ENCODE measurements at places on chromosomes 4 and X.
A peak's percentile ranks its signal among the peaks of the same experiment; 100 is the strongest.

- DNase-seq: no peak
Measured at GRCh38 chr4:66694739-66695138, 850.6 kb downstream of the CENPC start.

DNA sequence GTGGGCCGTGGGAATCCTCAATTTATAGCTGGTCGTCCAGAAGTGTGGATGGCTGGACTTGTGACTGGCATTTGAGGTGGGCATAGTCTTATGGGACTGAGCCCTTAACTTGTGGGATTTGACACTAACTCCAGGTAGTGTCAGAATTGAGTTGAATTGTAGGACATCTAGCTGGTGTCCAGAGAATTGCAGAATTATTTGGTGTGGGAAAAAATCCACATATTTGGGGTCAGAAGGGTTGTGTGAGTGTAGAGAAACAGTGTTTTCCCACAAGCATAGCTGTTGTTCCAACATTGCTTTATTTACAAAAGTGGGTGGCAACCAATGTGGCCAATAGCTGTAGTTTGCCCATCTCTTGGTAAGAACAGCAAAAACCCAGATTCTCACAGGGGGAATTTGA is 91.3 kb downstream of the MOSPD2 start:
- DNase-seq: no peak

- DNase-seq: no peak
Measured at GRCh38 chrX:132041015-132041414, 17.9 kb downstream of the STK26 start.

DNA sequence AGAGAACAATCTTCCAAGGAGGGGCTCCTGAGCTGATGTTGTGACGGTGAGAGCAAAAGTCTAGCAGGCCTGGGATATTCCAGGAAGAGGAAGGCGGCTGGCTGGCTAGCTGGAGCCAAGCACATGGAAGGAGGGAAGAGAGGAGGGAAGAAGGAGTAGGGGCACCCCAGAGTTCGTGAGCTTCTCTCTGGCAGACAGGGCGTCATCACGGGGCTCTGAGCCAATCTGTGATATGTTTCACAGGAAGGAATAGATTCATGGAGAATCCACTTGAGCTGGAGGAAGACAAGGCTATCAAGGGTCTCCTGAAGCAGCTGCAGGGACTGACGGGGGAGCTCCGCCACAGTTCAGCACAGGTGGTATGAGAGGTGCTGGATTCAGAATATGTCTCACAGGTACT is 73.6 kb downstream of the DHRSX start:
- DNase-seq: no peak

GRCh38 chr4:176308441-176308840 is 11.3 kb upstream of the SPCS3 start:
- no peak for DNase-seq

DNA sequence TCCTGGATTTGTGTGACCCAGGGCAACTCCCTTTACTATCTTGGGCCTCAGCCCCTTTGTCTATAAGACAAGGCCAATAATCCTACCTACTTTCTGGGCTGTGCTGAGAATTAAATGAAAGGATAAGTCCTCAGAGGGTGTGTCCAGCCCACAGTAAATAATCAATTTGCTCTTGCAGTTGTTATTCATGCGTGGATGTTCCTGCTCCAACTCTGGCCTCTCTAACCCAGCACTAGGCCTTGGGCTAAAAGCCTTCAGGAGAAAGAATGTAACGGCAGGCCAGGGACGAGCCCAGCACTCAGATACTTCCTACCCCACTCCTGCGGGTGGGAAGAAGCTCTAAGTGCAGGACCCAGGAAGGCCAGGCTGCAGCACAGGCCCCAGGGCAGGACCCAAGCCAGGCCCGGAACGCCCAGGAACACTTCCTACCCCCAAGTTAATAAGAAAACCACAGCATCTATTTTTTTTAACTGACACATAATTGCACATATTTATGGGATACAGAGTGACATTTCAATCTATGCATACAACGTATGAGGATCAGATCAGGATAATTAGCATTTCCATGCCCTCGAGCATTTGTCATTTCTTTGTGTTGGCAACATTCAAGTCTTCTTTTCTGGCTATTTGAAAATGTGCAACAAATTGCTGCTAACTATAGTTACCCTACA is 179.6 kb upstream of the RBPJ start:
- no peak for DNase-seq

GRCh38 chr4:165592386-165592785 is 213.6 kb downstream of the CPE start:
- DNase-seq: peak; percentile 42

DNA sequence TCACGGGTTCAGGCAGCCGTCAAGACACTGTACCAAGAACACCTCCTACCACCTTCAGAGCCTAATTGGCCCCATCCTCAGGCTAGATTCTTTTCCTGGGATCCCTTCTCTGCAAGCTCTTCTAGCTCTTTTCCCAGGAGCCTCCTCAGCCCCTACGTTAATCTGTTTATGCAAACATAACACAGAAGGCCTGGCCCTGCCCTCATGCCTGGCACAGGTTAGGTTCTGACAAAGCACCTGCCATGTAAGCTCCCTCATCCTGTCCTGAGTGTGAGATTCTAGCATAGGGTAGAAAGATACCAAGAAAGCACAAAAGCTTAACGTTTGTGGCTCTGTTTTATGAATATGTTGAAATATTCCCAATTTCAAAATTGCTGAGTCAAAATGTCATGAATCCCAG is 93.6 kb downstream of the IRF2 start:
- no peak for DNase-seq

- no peak for DNase-seq
Measured at GRCh38 chrX:150219374-150220185, 143.5 kb upstream of the MAMLD1 start.

GRCh38 chr4:77578145-77578544 is 27.5 kb upstream of the CXCL13 start:
- DNase-seq: no peak

- DNase-seq: no peak
Measured at GRCh38 chr4:78749972-78750727, 26.0 kb upstream of the BMP2K start.

- DNase-seq: no peak
Measured at GRCh38 chr4:108920395-108921087, 157.7 kb upstream of the ETNPPL start.

DNA sequence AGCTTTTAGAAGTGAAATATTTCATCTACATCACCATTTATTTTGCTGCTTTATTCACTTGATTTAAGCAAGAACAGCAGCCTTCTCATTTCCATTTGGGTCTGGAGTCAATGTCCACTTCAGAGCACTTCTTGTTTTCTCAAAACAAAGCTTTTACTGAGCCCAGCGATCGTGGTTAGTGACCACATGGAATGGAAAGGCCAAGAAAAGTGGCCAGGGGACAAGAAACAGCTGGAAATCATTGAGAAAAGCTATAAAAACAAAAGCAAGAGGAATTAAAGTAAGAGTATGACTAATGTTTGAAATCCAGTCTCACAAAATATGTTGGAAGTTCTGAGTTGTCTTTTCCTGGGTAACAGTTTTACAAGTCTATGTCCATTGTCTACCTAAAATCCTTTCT is 328.4 kb upstream of the INTU start:
- no peak for DNase-seq

DNA sequence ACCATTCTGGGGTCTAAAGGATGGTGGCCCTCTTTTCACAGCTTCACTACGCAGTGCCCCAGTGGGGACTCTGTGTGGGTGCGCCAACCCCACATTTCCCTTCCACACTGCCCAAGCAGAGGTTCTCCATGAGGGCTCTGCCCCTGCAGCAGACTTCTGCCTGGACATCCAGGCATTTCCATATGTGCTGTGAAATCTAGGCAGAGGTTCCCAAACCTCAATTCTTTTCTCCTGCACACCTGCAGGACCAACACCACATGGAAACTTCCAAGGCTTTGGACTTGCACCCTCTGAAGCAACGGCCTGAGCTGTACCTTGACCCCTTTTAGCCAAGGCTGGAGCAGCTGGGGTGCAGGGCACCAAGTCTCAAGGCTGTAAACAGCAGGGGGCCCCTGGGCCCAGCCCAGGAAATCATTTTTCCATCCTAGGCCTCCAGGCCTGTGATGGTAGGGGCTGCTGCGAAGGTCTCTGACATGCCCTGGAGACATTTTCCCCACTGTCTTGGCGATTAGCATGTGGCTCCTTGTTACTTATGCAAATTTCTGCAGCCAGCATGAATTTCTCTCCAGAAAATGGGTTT is 30.1 kb downstream of the HMGB3 start:
- no peak for DNase-seq

GRCh38 chr4:7842384-7843279 is 97.0 kb downstream of the AFAP1 start:
- peak; percentile 98 for DNase-seq

GRCh38 chr4:1172228-1172851 is at the start of gene SPON2:
Gene SPON2 (minus strand): TSS chr4:1172583.
- no peak for DNase-seq

GRCh38 chr4:96146686-96147085 is 306.8 kb downstream of the PDHA2 start:
- no peak for DNase-seq

DNA sequence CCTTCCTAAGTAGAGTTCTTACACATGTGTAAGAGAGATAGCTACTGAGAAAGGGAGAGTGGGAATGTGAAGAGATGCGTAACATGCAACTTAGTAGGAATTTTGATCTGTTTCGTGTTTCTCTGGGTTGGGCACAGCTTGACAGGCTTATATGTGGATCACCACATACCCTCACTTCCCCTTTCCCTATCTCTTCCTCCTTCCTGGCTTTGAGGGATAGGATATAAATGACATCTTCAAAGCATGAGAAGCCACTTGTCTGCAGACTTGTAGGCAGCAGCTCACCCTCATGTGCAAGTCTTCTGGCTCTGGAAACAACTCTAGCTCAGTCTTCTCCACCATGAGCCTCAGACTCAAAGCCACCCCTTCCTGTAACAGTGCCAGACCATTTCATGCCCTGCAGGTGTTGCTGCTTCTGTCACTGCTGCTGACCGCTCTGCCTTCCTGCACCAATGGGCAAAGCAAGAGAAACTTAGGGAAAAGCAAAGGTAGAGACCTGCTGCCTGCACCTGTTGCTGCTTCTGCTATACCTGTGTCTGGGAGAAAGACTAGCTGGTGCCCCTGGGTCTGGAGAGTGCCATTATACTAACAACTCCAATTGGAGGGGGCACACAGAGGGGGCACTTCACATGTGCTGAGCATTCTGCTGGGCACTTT is 5.4 kb upstream of the PF4V1 start:
- no peak for DNase-seq

DNA sequence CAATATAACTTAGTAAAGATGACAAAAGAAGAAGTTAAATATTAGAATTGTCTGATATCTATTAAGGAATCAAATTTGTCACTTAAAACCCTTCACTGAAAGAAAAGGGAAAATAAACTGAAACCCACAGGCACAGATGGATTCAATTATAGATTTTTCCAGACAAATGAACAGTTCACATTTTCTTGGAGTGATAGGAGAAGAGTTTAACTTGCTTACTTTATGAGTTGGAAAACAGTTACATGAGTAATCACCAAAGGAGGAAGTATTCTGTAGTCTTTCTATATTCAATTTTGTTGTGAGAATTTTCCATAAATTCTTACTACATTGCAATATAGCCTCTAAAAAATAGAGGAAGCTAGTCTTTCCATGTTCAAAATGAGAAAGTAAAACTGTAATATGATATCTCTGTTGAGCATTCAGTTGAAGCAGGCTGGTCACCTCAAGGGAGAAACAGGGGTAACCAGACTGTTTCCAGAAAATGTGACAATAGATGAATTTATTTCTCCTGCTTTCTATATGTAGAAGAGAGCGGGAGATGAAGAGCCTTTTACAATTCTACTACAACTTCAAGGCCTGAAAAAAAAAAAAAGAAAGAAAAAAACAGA is 330.3 kb upstream of the EPHA5 start:
- no peak for DNase-seq

DNA sequence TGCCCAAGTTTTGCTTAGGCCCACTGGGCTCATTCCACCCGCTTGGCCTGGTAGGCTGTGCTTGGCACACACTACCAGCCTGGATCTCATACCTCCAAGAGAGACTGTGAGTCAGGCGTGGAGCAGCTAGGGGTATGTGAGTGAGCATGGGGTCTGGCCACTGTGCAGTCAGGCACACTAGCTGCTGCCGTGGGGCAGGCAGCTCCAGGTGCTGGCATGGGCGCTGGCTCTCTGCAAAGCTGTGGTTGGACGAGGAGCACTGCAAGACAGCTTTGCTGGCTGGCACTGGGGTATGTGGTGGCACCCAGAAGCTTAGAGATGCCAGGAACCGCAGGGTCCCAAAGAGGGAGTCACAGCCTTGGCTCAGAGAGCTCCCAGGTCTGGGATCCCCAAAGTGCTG is 377.8 kb downstream of the KCTD8 start:
- DNase-seq: no peak

- peak; percentile 68 for DNase-seq
Measured at GRCh38 chr4:165384598-165384997, 5.8 kb downstream of the CPE start.

DNA sequence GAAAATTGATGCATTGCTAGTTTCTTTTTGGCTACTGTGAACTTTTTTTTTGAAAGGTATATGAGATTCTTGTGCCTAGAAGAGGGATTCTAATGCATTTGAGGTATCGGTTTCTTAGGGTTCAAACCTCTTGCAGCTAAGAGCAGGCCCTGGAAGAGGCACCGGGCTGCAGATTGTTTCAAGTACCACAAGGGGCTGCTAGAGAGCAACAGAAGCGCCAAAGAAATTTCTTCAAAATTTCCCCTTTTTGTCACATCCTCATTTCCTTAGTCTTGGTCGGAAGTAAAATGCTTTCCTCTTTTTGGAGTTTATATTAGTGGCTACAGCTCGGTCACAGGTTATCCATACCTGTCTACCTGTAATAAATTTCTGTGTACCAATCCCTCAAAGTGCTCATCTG is 89.8 kb downstream of the PDGFRA start:
- peak; percentile 11 for DNase-seq

- no peak for DNase-seq
Measured at GRCh38 chrX:66751136-66751782, 112.4 kb upstream of the EDA2R start.

DNA sequence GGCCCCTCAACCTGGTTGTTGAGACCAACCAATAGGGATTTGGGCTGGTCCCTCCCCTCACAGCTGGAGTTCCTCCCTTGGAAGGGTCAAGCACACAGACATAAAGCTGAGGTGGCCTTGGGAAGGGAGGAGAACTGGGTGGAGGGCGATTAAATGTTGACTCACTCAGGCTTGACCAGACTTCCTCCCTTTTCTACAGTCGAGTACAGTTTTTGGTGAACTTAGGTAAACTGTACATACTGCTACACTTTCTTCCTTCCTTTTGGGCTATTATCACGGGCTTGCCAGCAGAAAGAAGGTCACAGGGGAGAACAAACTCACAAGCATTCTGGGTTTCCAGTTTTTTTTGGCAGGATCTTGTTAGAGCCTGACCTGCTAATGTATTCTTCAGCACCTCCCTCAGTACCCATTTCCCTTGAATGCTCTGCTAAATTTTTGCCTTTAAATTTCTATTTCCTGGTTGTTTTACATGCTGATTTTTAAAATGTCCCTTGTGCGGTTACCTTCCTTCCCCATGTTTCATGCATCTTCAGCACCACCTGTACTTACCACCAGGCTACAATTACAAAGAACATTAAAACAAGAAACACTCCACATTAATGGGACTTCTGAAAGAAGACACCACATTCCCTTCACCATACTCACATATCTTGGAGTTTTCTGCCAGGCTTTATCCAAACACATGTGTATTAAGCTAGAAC is 135.2 kb upstream of the RASGEF1B start:
- no peak for DNase-seq

Data from fibroblast of skin of left biceps (primary cell).